ENCODE measurements at places on chromosomes 1 and 21.

DNA sequence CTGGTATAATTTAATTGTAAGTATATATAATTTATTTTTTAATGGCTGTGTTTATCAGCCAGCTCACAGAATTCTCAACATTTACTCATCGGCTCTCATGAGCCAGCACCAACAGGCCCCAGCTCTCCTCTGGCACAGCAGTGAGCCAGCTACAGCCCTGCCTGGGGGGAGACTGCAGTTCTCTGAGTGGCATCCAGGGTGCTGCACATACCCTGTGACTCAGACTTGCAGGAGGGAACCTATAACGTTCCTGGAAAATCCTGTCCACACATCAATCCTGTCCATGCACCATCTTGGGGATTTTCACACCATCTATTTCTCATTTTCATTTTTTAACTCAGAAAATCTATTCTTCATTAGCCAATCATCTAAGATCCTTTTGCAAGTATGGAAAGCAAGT is 36.5 kb downstream of the FHAD1 start:
- no peak for DNase-seq

DNA sequence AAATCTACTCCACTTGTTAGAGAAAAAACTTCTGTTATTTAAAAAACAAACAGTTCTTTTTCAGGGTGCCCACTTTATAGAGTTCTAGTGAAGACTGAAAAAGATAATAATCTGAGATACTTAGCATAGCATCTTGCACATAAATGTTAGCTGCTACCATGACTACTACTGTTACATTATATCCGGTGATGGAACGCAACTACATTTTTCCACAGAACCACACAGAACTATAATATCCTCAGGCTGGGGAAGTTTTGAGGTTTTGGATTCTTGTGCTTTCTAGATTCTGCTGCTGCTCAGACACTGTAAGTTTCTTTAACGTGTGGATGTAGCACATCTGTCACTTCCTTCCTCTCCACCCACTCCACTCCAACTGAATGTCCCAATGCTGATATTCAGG is 110.3 kb downstream of the PTPN14 start:
- no peak for DNase-seq

DNA sequence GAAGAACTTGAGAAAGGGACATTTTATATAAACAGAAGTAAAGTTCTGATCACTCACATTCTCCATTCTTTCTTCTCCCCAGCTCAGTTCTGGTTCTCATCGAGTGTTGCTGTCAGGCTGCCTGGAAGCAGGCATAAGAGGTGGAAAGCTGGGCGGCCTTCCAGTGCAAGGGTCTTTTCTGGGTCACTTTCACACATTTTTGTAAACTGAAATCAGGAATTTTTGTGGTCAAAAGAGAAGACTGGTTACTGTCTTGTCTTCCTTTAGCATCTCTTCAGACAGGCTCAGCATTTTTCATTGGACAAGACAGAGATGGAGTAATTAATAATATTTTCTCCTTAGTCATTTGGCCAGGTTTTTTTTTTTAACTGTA is 93.7 kb downstream of the CTH start:
- no peak for DNase-seq

GRCh38 chr1:37763791-37764413 is 1.0 kb downstream of the EPHA10 start:
- DNase-seq, result no peak

DNA sequence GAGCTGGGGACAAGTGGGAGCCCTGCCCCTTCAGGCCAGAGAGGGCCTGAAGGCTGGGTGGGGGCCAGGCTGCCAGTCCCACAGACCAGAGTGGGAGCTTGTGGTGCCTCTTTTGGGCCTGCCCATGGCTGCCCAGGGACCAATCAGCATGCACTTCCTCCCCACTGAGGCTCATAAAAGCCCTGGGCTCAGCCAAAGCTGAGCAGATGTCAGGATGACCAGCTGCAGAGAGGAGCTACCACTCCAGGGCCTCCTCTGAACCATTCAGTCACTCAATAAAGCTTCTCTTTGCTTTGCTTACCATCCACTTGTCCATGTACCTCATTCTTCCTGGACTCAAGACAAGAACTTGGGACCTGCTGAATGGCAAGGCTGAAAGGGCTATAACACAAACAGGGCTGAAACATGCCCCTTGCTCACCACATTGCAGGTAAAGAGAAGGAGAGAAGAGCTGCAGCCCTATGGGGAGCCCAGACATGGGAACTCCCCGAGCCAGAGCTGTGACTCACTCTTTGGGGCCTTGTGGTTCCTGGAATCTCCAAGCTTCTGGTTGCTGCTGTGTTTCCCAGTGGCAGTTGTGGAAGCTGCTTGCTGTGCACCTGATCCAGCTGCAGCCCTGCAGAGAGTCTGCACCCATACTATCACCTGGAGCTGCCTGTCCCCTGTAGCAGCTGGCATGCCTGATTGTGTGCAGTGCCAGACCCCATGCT is 82.0 kb downstream of the OLFML3 start:
- no peak for DNase-seq

DNA sequence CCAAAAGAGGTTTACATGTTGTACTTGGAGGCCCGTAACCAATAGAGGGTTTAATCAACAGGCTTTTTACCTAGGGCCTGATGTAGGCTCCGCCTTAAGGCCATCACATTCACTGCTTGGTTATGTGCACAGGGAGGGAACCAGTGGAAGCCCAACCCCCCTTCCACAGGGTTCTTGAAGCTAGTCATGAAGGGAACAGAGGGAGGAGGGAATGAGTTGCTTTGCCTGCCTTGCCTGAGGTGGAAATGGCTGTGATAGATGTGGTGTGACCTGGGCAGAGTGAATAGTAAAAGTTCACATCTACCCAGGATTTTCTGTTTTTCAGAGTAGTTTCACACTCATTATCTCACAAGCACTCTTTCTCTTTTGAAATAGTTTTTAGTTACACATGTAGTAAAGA is 215.1 kb downstream of the ST6GALNAC3 start:
- no peak for DNase-seq

DNA sequence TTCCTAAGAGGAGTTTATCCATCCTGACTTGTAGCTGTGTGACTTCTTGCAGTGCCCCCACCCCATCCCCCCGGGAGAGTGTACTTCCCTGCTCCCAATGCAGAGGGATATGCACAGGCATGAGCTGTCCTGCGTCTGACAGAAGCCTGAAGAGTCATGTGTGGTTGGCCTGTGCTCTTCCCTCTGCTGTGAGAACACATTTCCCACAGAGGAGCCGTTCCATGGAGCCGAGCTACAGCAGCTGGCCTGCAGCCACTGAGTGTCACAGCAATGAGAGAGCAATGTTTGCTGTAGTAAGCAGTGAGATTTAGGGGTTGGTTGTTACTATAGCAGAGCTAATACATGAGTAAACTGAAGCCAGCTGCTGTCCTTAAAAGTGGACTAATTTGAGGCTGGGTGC is 22.0 kb downstream of the PARS2 start:
- no peak for DNase-seq

DNA sequence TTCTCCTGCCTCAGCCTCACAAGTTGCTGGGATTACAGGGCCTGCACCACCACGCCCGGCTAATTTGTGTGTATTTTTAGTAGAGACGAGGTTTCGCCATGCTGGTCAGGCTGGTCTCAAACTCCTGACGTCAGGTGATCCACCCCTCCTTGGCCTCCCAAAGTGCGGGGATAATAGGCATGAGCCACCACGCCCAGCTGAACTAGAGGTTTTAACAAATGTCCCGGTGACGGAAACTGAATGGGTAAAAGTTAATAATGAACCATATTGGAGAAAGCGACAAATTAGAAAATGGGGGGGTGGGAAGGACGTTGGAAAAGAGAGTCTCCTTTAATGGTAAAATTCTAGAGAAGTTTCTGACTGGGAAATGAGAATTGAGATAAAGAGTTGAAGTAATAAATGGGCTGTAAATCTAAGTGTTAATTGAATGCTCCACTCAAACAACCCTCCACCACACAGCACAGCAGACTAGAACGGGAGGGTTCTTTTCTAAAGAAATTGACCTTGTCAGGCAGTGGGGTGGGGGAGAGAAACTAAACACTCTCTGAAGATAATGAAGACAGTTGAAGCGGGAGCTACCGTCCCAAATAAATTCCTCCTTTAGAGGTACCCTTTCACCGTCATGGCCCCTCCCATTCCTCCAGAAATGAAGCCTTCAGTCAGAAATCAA is 46.9 kb upstream of the PUM1 start:
- DNase-seq, result no peak

- DNase-seq, result no peak
These were observed 77.7 kb downstream of the LRRC8C start for GRCh38 chr1:89710498-89711139.

DNA sequence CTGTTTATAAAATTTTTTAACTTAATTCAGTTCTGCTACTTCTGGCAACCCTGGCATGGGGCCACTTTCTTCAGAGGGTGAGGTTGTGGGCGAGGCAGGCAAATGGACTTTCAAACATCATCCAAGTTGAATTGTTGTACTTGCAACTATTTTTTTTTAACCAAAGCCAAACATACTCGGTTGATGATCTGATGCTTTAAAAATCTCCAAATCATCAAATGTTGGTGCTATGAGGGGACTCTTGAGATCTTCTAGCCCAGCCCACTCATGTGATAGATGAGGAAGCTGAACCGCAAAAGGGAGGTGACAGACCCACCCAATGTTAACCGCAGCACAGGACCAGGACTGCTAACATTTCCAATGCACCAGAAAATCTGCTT is 6.7 kb downstream of the SLC1A7 start:
- no peak for DNase-seq

- DNase-seq, result no peak
These were observed 20.7 kb upstream of the CLIC4 start for GRCh38 chr1:24724345-24725208.

All from stimulated activated CD8-positive, alpha-beta memory T cell treated with anti-CD3 and anti-CD28 coated beads, Interleukin-12 subunit alpha, Interleukin-12 subunit beta, amount 100 ng/mL, for 4 hours (primary cell).